HCT116 (cell line): ENCODE measurements at places on chromosomes 16 and 17. TPM values are rescaled to one million over a fixed set of nuclear protein-coding genes. Genes with fewer than 3 reads are reported as not detected.

- no peak overlapping the region for H3K4me3 ChIP-seq
- H3K27ac ChIP-seq, result no peak overlapping the region
- no peaks in the 10 kb centered on the region for H3K4me1 ChIP-seq
- H3K27me3 ChIP-seq, result no peaks in the 10 kb centered on the region
These were observed 576.2 kb downstream of the CDH8 start for GRCh38 chr16:61460020-61460419.

DNA sequence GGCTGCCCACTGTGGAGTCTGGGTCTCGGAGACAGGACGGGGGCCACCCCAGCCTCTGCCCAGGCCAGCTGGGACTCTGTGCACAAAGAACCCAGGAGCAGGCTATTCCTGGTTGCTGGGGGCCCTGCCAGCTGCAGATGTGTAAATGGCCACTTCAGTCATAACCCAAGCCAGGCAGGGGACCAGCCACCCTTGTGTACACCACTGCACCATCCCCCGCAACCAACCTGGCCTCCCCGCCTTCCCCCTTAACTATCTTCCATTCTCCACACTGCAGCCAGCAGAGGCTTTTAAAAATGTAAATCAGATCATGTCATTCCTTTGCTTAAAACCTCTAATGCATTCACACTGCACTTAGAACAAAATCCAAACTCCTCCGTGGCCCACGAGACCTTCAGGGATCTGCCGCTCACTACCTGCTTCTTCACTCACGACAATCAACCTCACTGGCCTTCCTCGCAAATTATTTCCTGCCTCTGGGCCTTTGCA is 28.3 kb downstream of the RTN4RL1 start:
- peaks cover 20% of the 10 kb centered on the region for H3K4me1 ChIP-seq
- no peak overlapping the region for H3K27ac ChIP-seq
- H3K36me3 ChIP-seq, result no peaks in the 10 kb centered on the region
- no peaks in the 10 kb centered on the region for H3K27me3 ChIP-seq
- no peak overlapping the region for H3K4me3 ChIP-seq
- DNase-seq, result no peak

DNA sequence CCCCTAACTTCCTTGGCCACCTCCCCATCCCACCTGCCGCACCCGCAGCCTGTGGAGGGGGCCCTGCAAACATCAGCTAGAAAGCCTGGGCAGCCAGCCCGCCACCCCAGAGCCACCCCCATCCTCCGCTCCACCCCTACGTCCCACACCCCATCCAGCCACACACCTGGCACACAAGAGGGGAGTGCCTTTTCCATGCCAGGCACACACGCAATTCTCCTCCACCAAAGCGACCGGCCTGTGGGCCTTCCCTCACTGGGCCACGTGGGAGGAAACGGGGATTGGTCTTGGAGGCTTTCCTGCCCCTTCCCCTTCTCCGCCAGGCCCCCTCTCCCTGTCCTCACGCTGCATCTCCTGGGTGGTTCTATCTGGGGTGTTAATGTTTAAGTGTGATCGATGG is 48.7 kb upstream of the TNRC6C start:
- H3K27ac ChIP-seq, result no peak overlapping the region
- no peaks in the 10 kb centered on the region for H3K36me3 ChIP-seq
- H3K4me1 ChIP-seq, result no peaks in the 10 kb centered on the region
- H3K27me3 ChIP-seq, result peaks cover 14% of the 10 kb centered on the region; the same call in 1 of the 2 replicates

ZNHIT3 gene
- 33.9 TPM for total RNA-seq

GRCh38 chr16:83728492-83728891 is 79.3 kb upstream of the HSBP1 start:
- no peak for DNase-seq
- no peak overlapping the region for H3K4me3 ChIP-seq
- H3K4me1 ChIP-seq, result no peaks in the 10 kb centered on the region
- no peaks in the 10 kb centered on the region for H3K36me3 ChIP-seq

GRCh38 chr17:9016941-9017552 is 4.3 kb upstream of the NTN1 start:
- DNase-seq, result no peak
- H3K36me3 ChIP-seq, result no peaks in the 10 kb centered on the region
- peaks cover 3% of the 10 kb centered on the region; the same call in 1 of the 2 replicates for H3K27me3 ChIP-seq
- H3K27ac ChIP-seq, result no peak overlapping the region

- peak overlapping the region; percentile 24 for H3K4me3 ChIP-seq
- DNase-seq, result peak; percentile 82
- no peaks in the 10 kb centered on the region for H3K36me3 ChIP-seq
- H3K27ac ChIP-seq, result peak overlapping the region; percentile 71
These were observed 8.1 kb upstream of the KIFC3 start for GRCh38 chr16:57810197-57811031.

DNA sequence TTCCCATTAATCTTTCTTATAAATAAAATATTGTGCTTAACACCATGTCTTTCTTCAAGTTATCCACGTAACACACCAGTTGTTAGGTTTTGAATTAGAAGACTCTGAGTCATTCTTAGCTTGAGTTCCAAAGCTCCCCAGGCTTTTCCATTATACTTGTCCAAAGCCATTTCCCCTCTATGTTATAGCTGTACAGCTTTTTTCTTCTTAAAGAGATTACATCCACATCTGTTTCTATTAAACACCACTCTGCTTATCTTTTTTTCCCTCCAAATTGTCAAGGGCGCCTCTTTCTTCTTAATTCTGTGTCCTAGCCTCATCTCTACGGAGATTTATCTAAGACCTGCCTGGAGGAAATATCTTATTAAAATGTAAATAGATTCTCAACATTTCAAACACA is 139.4 kb upstream of the CPHXL start:
- H3K4me3 ChIP-seq, result no peak overlapping the region
- H3K27ac ChIP-seq, result no peak overlapping the region
- DNase-seq, result no peak
- no peaks in the 10 kb centered on the region for H3K4me1 ChIP-seq
- H3K36me3 ChIP-seq, result no peaks in the 10 kb centered on the region; the same call in 1 of the 2 replicates

CHST4 gene
- total RNA-seq, result 0.59 TPM

DNA sequence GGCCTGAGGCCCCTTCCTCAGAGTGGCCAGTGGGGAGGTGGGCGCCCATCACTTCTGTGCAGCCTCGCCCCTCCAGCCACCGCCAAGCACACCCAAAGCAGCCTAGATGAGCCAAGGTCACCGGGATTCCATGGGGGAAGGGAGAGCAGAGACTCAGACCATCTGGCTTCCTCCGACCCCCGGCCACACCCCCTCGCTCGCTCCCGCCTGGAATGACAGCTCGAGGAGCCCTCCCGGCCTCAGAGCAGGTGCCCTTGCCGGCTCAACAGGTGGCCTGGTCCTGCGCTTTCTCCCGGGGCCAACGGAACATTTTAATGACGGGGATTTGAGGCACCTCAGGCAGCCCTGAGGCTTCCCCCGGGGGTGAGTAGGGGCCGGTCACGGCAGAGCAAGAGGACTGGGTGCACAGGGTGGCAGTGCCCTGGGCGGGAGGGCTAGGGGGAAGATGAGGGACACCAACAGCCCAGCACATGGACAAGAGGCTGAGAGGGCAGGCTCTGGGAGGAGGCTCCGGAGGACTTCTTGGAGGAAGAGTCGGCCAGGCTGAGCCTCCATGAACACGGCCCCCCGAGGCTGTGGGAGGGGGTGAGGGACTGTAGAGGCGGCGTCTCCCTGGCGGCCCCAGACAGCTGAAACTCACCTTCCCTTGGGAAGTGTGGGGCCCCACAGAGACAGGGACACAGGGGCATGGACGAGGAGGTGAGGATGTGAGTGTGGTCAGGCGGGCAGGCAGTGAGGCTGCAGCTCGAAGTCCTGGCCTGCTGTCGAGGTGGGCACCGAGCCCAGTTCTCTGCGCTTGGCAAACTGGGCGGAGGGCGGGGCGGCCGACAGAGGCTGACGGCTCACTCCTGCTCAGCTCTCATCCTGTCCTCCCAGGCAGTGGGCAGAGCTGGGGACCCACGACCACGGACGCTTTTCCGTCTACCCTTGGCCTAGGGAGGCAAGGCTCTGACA is 12.5 kb upstream of the C1QTNF8 start:
- H3K27me3 ChIP-seq, result no peaks in the 10 kb centered on the region
- no peak for DNase-seq
- peaks cover 6% of the 10 kb centered on the region for H3K4me1 ChIP-seq
- H3K4me3 ChIP-seq, result no peak overlapping the region

STH gene
- not detected for total RNA-seq

PRRT2 gene
- total RNA-seq, result 4.0 TPM

ACSM3 gene
- 15.0 TPM for total RNA-seq

DNA sequence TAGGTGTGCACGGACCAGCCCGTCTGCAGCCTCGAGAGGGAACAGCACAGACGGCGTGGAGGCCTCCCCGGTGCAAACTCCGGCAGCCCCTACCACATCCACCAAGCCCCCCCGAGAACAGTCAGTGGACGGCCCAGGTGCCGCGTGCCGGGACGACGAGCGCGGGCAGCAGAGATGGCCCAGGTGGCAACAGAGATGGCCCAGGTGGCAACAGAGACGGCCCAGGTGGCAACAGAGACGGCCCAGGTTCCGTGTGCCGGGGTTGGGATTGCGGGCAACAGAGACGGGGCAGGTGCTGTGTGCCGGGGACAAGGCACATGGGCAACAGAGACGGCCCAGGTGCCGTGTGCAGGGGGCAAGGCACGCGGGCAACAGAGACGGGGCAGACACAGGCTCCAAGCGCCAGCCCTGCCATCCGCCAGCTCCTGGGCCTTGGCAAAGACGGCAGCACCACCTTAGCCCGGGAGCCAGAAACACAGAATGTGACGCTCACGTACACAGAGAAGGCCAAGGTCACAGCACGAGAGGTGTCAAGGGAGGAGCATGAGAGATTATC is 31.1 kb downstream of the RPH3AL start:
- DNase-seq, result no peak
- no peaks in the 10 kb centered on the region for H3K4me1 ChIP-seq
- no peak overlapping the region for H3K4me3 ChIP-seq
- H3K27me3 ChIP-seq, result no peaks in the 10 kb centered on the region
- no peaks in the 10 kb centered on the region for H3K36me3 ChIP-seq

DNA sequence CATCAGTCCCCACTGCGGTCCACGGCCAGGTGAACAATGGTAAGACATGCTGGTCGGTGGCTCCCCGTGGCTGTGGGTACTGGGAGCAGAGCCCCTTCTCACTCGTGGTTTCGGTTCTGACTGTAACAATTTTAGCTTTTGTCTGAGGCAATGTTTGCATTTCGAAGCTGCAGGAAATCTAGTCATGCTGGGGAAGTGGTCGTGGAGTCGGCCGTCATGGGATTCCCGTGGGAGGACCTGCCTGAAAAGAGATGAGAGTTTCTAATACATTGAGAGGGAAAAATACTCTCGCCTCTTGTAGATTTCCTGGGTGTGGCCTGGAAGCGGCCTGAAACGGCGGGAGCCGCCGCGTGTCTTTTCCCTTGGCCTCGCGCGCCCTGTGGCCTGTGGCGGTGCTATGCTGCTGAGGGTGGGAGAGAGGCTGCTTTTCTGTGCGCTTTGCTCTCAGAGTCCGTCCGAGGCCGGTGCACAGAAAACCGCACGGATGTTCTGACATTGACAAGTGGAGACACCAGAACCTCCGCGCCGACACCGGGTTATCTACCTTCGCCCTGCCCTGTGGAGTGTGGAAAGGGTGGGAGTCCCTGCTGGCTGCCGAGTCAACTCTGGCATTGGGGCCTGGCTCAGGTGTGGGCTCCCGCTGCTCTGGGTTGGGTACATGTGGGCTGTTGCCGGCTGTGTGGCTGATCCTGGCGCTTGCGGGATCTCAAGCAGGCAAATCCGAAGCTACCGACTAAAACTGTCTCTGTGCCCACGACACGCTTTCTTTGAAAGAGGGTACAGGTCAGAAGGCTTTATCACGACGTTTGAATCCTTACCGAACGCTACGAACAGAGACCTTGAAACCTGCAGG is 60.8 kb downstream of the WDR45B start:
- no peak for DNase-seq
- H3K4me3 ChIP-seq, result no peak overlapping the region
- H3K27me3 ChIP-seq, result no peaks in the 10 kb centered on the region
- H3K27ac ChIP-seq, result no peak overlapping the region; the same call in 1 of the 2 replicates
- peaks cover 2% of the 10 kb centered on the region; the same call in 1 of the 2 replicates for H3K4me1 ChIP-seq

- H3K36me3 ChIP-seq, result no peaks in the 10 kb centered on the region
- DNase-seq, result no peak
- no peaks in the 10 kb centered on the region for H3K27me3 ChIP-seq
- no peaks in the 10 kb centered on the region for H3K4me1 ChIP-seq
- H3K27ac ChIP-seq, result no peak overlapping the region
These were observed 9.5 kb downstream of the RNF213 start for GRCh38 chr17:80270104-80270503.

SBK1 gene
- total RNA-seq, result 19.2 TPM

GRCh38 chr16:85781695-85782370 is 17.5 kb downstream of the EMC8 start:
- no peak overlapping the region for H3K27ac ChIP-seq
- no peak for DNase-seq
- peaks cover 55% of the 10 kb centered on the region; the same call in 1 of the 2 replicates for H3K36me3 ChIP-seq
- no peaks in the 10 kb centered on the region for H3K27me3 ChIP-seq
- H3K4me1 ChIP-seq, result no peaks in the 10 kb centered on the region

- DNase-seq, result no peak
- H3K36me3 ChIP-seq, result peaks cover 31% of the 10 kb centered on the region
- 0 out of 2 replicates have a peak, but pooled peaks cover 6% of the 10 kb centered on the region for H3K4me1 ChIP-seq
- H3K4me3 ChIP-seq, result peak overlapping the region; percentile 32
These were observed 601 bp upstream of the RFWD3 start for GRCh38 chr16:74667255-74667700.

- DNase-seq, result no peak
- H3K27me3 ChIP-seq, result no peaks in the 10 kb centered on the region
- peaks cover 58% of the 10 kb centered on the region for H3K4me1 ChIP-seq
- no peak overlapping the region for H3K4me3 ChIP-seq
These were observed 16.3 kb upstream of the RFFL start for GRCh38 chr17:35079547-35080423.

GRCh38 chr17:30232015-30232823 is 3.3 kb downstream of the SLC6A4 start:
- H3K4me1 ChIP-seq, result peaks cover 3% of the 10 kb centered on the region; the same call in 1 of the 2 replicates
- no peak for DNase-seq
- no peak overlapping the region for H3K27ac ChIP-seq
- no peaks in the 10 kb centered on the region for H3K36me3 ChIP-seq

EZH1 gene
- 29.3 TPM for total RNA-seq

TAC4 gene
- not detected for total RNA-seq

DNA sequence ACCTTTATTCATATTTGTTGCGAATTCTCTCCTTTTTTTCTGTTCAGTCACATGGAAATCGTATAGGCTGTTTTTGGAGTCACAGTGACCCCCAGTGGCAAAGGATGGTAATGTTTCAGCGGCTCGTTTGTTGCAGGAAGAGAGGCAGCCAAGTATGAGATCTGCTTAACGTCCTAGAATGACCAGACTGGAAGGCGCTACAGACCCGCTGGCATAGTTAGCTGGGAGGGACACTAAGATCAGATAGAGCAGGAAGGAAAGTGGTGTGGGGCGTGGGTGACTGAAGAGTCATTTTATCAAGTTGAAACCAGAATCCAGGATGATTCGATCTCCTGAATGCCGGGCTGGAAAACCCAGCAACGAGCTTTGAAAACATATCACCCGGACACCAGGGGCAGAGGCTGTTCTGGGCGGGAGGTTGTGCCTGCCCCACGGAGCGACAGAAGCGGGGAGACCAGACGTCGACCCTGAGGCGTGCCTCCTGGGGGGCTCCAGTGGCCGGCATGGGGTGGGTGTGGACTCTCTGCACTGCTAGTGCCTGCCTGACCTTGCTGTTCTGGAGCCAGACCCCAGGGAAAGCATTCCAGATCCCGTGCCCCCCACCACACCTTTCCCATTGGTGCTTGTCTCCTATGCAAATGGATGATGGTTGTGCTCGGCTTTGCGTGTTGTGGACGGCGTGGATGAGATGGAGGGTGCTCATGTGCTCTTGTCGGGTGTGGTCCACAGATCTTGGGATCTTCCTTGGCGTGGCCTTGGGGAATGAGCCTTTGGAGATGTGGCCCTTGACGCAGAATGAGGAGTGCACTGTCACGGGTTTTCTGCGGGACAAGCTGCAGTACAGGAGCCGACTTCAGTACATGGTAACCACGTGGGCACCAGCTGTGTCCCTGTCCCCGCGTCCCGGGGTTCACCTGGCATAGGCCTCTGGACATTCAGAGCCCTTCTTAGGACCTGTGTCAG is 7.7 kb downstream of the IL34 start:
- H3K27ac ChIP-seq, result no peak overlapping the region
- no peaks in the 10 kb centered on the region for H3K36me3 ChIP-seq
- no peak overlapping the region for H3K4me3 ChIP-seq
- DNase-seq, result peak; percentile 67
- H3K27me3 ChIP-seq, result no peaks in the 10 kb centered on the region
